ENCODE measurements at places on chromosomes 12 and 14.

- DNase-seq: no peak
These were observed 2.8 kb downstream of the TGM1 start for GRCh38 chr14:24260026-24260779.

DNA sequence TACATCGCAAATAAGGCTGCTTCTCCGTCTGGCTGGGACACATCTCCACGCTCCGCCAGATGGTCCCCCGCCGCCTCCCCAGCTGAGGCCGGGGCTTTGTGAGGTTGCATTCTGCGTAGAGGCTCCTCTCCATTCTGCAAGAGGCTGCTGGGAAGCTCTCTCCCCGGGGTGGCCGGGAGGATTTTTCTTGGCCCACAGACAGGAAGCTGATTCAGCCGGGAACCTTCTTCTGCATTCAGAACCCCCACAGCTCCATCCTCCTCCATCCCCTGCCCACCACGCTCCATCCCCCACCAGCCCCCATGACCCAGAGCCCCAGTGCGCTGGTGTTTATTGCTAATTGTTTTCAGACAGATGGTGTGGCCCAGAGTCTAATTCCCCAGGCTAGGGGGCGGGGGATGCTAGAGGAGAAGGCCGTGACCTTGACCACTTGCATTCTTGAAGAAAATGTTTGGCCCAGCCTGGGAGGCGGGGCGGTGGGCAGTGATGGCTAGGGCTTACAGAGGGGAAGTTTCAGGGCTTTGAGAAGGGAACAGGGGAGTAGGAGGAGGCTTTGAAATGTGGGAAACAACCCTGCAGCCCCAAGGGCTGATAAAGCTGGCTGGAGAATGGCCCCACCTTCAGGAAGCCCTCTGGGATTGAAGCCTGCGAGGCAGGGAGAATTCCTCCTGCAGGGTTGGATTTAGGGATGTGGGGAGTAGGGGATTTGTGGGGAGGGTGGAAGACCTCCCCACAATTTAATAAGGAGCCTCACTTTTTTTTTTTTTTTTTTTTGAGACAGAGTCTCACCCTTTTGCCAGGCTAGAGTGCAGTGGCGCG, 88.5 kb upstream of the NCOR2 start:
- DNase-seq: no peak

DNA sequence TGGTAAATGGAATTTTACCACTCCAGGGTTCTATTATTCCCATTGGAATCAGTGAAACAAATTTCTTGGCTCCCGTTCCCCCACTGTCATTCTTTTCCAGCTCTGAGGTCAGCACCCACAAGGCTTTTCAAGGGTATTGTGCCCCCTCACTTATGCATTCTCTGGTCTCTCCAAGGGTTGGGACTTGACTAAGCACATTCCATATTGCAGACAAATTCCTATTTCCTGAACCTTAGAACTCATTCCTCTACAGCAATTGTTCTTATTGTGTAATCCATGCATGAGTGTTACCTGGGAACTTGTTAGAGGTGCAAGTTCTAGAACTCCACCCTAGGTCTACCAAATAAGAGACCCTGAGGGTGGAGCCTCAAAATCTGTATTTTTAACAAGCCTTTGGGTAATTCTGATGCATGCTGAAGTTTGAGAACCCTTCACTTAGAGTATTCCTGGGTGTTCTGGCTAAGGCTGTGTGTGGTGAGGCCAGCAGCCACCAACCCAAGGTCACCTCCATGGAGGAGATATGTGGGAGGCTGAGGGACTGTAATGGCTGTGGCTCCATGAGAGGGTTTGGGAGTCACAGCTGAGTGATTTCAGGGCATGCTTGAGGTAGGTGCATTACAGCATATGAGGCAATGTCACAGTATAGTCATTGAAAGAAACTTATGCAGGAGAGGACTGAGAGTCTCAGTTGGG, 150.9 kb downstream of the TTC6 start:
- no peak for DNase-seq

GRCh38 chr12:63302941-63303536, 152.0 kb upstream of the AVPR1A start:
- DNase-seq: no peak

- DNase-seq: no peak
These were observed 61.4 kb downstream of the WSCD2 start for GRCh38 chr12:108190529-108190928.

DNA sequence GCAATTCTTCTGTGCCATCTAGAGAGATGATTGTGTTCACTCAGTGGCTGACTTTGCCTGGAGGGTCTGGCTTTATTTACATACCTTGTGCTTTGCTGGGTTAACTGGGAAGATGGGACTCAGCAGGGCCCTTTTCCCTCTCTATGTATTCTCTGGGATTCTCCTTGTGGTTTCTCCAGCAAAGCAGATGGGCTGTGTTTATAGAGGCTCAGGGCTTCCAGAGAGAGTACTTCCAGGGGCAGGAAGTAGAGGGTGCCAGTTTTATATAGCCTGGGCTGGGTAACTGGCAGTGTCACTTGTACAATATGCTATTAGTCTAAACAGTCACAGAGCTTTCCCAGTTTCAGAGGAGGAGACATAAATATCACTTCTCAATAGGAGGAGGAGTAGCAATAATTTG, 509.9 kb downstream of the DIO2 start:
- DNase-seq: no peak

- DNase-seq: no peak
These were observed 19.3 kb upstream of the TFCP2 start for GRCh38 chr12:51192284-51192671.
